ENCODE measurements at places on chromosomes 1 and 21.

- no peak for DNase-seq
Observed at GRCh38 chr1:107529511-107530149, 388.8 kb downstream of the NTNG1 start.

DNA sequence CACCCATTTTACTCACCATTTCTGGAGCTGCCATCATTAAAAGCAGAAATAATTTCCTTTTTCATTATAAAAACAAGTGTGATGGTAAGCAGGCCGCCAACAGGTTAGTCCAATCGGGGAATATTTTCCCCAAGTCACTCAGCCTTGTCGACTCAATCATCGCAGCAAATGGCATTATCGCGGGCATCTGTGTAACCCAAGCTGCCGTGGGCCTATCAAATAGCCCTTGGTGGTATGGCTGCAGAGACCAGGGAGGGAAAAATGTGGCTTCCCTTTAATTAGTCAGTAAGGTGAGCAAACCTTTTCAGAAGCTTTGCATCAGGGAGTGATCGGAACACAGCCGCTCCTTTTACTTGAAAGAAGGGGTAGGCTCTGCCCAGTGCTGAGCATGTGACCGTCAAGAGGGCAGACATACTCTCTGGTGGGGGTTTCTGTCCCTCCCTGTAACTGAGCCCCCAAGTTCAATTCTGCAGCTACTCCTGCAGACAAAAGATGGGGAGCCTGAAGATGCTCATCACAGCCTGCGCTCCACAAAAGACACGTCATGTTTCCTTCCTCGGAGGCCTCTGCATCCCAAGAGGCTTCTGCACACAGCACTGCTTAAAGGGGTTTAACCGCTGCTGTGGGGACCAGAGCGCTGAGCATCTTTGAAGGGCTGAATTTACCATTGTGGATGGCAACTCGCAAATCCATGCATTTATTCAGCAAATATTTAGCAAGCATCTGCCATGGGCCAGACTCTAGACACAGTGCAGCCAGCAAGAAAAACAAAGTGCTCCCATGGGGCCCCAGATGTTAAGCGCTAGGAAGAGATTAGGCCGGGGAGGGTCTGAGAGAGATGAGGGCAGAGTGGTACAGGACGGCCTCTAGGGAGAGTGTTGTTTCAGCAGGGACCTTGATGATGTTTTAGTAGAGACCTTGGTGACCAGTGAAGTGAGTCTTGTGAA is 1.2 kb upstream of the TMPRSS3 start:
- no peak for DNase-seq

- DNase-seq: no peak
Observed at GRCh38 chr1:193614817-193615216, 428.4 kb upstream of the B3GALT2 start.

GRCh38 chr1:1402072-1402900 is 3.2 kb upstream of the CCNL2 start:
- DNase-seq: no peak

- DNase-seq: no peak
Observed at GRCh38 chr1:162316187-162316586, 60.5 kb downstream of the SPATA46 start.

DNA sequence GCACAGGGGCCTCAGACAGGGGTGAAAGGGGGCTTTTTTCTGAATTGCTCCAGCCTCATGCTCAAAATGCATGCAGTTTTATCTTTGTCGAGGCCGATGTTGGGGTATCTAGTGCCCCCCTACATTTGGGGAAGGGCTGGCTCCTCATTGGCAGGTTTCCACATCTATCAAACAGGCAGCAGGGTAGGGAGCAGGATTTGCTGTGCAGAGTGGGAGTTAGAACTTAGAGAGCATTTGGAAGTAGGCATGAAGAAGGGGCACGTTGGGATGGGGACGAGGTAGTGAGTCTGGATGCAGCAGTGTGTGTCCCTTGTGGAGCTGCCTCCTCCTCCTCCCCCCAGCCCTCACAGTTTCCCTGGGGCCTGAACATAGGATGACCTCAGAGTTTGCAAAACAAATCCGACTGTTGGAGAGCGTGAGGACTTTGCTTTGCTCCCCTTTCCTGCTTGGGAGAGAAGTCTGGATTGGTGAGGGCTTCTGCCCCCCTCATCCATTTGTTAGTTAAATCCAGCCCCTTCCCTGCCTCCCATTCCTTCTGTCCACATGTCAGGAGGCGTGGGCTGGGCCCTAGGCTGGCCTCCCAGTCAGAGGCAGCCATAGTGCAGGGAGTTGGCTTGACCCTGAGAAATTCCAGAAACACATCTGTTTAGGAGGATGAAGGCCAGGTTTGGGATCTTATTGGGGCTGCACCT is 36.9 kb upstream of the GPR37L1 start:
- DNase-seq: no peak

- DNase-seq: no peak
Observed at GRCh38 chr1:204904228-204904810, 33.7 kb downstream of the NFASC start.

DNA sequence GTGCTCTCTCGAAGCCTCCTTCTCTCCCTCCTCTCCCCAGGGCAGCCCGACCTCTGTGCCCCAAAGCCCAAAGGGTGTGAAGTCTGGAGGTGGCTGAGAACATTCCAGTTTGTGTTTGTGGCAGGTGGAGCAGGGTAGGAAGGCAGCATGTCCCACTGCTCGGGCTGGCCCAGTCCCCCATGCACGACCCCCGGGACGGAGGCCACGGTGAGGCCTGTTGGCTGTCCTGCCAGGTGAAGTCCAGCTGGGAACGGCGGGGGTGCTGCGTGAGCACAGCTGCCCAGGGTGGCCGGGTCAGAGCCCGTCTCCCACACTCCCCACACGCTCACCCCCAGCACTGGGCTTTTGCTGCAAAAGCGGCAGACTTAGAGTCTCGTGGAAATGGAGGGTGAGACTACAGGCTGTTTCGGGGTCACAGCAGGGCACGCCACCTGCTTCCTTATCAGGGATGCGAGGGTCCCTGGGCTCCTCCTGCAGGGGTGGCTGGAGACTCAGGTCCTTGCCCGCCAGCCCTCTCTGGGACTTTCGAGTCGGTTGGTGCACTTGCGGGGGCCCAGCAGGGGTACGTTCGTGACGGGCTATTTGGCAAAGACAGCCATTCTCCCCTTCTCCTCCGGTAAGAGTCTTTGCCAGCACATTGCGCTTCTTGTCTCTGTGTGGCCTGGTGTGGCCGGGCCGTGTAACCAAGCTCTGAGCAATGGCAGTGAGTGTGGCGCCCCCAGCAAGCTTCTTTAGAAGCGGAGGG is 40.3 kb downstream of the MORN1 start:
- DNase-seq: no peak

DNA sequence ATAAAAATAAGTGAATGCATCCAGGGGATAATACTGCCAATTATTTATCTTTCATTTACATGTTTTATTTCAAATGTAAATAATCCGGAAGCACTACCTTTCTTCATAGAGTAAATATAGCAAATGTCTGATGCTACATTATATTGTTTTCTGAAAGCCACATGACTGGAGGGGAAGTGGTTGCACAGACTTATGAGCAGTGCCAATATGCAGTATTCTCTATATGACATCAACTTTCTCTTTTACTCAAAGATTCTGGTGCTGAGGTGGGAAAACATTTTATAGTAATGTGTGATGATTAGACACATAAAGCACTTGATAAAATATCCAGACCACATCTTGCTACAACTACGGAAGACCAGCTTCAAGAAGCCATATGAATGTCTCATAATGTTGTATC is 314.7 kb downstream of the NEGR1 start:
- DNase-seq: no peak

GRCh38 chr1:25643929-25644328 is 27.3 kb downstream of the MAN1C1 start:
- DNase-seq: no peak

DNA sequence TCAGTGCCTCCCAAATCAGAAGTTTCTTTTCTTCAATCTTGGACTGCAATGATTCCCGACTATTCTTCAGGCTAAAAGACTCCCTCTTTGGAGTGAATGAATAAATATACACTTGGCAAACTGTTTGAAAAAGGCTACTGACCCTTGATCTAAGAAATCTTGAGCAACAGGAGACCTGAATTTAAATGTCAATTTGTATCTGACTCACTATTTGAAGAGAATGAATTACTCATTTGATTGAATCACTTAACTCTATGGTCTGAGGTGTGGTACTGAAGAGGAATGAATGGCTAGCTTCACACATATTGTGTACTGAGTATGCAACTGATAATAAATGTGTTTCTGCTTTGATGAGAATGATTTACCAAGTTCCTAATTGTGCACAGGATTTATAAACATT is 4.6 kb upstream of the SMG7 start:
- DNase-seq: no peak

- DNase-seq: no peak
Observed at GRCh38 chr1:66240491-66241484, 293.2 kb upstream of the SGIP1 start.

DNA sequence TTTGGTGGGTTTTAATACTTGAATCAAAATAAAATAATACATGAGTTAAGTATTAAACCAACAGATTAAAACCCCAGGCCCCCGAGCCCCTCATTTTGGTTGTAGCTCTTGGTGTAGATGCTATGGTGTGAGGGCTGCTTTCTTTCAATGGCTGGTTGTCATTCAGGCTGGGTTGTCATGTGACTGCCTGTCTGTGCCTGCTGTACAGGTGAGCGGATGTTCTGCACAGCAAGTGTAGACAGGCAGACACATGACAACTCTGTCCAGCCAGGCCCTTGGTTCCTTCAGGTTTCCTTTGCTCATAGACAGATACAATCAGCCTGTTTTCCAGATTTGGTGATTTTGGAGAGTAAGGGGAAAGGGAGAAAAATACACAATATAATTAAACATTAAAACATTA is 281.9 kb upstream of the C1orf105 start:
- DNase-seq: no peak

DNA sequence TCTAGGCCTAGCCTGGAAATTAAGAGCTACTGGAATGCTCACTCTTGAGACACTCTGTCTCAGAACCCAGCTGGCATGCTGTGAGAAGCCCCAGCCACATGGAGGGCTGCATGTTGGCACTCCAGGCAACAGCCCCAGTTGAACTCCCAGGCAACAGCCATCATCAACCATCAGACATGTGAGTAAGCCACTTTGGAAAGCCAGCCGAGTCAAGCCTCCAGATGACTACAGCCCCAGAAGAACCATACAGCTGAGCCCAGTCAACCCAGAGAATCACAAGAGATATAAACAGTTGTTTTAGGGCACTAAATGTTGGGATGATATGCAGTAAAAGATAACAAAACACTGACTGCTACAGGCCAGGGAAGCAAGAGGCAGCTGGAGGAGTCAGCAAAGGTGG is 17.7 kb upstream of the MAN1C1 start:
- DNase-seq: no peak

DNA sequence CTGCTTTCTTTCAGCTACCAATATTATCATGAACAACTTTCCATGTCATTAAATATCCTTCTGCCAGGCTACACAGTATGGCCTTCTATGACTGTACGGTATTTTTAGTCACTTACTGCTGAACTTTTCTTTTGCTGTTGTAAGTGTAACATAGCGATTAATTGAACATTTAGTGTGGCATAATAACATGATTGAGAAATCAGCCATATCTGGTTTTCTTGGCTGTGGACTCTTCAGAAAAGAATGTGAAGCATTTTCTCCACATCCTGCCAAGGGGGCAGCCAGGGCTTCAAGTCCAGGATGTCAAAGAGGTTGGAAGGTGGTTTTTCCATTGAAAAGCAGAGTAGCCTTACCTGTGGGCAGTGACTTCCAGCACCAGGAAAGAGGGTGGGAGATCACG is 8.8 kb upstream of the AHCYL1 start:
- no peak for DNase-seq

DNA sequence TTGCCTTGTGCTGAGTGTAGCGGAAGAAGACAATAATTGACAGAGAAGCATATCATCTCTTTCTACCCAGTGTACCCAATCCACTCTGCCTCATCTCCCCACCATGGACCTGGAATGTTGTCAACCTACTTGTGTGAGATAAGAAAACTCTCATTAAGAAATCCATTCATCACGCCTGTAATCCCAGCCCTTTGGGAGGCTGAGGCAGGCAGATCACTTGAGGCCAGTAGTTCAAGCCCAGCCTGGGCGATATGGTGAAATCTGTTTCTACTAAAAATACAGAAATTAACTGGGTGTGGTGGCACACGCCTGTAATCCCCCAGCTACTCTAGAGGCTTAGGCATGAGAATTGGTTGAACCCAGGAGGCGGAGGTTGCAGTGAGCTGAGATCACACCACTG is 209.6 kb downstream of the PBX1 start:
- no peak for DNase-seq

GRCh38 chr1:155068599-155068998 is 5.1 kb downstream of the EFNA4 start:
- no peak for DNase-seq

DNA sequence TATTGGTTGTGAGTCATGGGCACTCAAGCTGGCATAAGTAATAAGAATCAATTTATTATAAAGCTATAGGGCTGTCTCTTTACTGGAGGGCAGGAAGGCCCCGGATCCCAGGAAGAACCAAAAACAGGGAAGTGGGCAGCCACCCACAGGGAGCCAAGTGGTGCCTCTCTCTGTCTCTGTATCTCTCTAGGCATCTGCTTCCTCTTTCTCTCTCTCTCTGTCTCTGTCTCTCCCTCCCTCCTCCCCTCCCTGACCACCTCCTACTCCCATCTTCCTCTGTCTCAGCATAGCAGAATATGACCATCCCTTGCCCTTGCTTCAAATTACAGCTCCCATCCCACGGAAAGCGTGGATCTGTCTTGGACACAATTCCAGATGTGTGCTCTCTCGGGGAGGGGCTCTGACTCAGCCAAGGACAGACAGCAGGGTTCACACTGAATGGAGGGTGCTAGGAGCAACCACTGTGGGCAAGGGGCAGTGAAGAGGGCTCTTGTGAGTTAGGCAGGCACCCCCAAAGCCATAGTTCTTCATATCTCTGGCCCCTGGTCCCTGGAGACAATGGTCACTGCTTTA is 80.4 kb upstream of the LPGAT1 start:
- DNase-seq: no peak

- DNase-seq: peak; percentile 57
Observed at GRCh38 chr1:88800382-88801051, 90.8 kb downstream of the GTF2B start.

- no peak for DNase-seq
Observed at GRCh38 chr1:152866321-152866720, 6.5 kb downstream of the LCE7A start.

DNA sequence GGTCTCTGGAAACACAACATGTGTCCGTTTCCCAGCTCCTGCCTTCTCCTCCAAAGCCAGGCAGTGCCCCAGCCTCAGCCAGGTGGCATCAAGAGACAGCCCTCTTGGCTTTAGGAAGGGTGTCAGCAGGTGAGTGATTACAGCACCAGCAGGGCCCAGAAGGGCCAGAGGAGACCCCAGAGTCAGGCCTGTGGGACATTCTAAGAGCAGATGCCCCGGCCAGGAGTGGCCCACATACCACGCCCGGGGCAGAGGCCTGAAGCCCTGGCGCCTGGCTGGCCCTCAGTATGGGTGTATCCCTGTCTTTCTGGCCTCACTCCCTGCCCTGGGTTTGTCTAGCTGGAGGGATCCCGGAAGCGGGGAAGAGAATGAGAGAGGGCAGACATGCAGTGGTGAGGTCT is 109.2 kb downstream of the CASZ1 start:
- DNase-seq: no peak

DNA sequence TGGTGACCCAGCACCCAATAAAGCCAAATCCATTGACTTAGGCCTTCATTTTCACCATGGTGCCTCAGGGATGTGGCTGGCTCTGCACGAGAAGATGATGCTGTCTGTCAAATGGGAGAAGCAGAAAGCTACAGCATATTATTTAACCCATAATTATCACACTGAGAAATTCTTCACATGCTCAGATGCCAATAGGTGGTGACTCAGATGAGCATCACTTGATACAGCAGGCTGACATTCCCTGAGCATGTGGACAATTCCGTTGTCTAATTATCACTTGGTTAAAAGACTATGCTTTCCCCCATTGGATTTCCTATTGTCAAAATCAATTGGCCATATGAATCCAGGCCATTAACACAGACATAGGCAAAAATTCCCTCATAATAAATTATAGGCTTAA is 44.0 kb upstream of the HSD3B1 start:
- no peak for DNase-seq
